ENCODE measurements at places on chromosomes 6 and 20.

DNA sequence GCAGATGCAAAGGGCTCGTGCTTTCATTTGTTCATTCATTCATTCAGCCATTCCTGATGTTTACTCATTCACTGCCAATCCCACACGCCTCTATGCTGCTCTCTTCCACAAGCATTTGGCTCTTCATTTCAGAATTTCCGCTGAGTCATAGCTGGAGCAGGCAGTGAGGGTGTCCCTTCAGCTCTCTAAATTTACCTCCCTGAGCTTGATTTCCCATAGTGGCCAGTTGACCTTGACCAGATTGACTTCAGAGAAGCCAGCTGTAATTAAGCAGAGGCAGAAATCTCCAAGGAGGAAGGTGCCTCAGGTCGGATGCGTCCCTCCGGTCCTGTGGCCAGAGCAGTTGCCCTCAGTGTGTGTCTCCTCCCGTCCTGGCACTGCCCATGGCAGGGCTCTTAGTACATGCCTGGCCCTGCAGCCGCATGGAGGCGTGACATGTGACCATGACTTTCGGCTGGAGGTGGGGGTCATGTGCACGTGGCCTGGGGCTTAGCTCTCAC, 267.2 kb upstream of the ECI2 start:
- no peak for DNase-seq

DNA sequence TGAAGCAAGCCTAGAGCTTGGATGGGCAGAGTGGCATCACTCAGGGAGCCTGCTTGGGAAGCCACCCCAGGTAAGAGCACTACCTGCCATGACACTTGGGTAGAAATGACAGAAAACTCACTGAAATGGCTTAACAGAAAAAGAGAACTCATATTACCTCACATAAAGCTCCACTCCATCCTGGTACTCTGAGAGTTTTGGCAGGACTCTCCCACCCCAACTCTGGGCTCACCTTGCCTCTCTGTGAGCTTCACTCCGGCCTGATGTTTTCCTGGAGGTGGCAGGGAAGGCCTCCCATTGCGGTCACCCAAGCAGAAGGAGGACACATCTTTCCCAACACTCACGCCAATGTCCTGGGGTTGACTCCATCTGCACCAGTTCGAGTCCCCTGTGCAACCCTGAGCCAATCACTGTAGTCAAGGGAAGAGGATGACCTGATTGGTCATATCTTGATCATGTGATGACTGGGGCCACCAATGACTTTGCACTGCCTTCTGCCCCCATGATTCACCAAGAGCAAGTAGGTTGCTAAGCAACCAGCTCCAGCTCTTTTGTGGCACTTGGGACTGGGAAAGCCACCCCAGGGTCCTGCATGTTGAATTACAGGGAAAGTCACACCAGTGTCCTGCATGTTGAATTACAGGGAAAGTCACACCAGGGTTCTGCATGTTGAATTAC, 446.1 kb upstream of the SULF2 start:
- DNase-seq = no peak

- DNase-seq = no peak
Measured at GRCh38 chr20:59660471-59660870, 56.1 kb downstream of the PHACTR3 start.

DNA sequence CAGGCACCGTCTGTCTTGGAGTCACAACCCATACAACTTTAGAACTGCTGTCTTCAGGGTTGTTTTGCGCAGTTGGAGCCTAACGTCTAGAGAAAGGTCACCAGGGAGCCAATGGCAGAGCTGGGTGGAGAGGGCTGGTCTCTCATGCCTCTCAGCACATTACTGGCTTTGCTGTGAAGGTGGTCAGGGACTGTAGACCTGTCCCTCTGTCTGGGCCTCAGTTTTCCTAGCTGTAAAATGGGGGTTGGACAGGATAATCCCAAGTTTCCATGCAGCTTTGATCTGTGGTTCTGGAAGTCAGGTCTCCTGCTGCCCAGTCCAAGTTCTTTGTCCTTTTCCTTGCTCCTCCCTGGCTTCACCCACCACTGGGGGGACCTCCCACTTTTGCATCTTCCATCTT, 52.2 kb upstream of the EPB41L1 start:
- DNase-seq = no peak

GRCh38 chr20:39289316-39289715, 327.2 kb downstream of the DHX35 start:
- DNase-seq = no peak

- no peak for DNase-seq
Measured at GRCh38 chr6:22845467-22845866, 276.1 kb downstream of the HDGFL1 start.

GRCh38 chr20:6253396-6253795, 130.6 kb upstream of the FERMT1 start:
- DNase-seq = no peak

DNA sequence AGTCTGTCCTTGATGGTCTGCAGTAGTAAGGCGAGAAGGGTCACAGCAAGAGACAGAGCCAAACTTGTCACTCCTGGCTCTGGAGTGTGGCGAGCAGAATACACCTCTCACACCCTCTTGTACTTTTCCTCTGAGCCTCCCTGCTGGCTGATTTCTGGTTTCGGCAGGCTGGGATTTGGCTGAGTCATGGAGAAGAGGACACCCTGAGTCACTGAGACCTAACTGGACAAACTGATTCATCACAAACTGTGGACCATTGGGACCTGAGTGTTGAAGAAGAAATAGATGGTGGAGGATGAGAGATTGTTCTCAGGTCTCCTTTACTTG, 101.7 kb downstream of the F13A1 start:
- no peak for DNase-seq

GRCh38 chr6:37632291-37632690, 65.4 kb downstream of the MDGA1 start:
- DNase-seq = no peak

All from stimulated activated CD4-positive, alpha-beta T cell treated with anti-CD3 and anti-CD28 coated beads, TNF-alpha, amount 100 ng/mL, for 1 hour (primary cell).